ENCODE measurements at places on chromosomes 2 and 18.
A peak's percentile ranks its signal among the peaks of the same experiment; 100 is the strongest.

- peak; percentile 55 for DNase-seq
Measured at GRCh38 chr2:43605079-43605655, 9.3 kb upstream of the THADA start.

GRCh38 chr2:74843899-74844298 is 10.0 kb downstream of the HK2 start:
- no peak for DNase-seq

DNA sequence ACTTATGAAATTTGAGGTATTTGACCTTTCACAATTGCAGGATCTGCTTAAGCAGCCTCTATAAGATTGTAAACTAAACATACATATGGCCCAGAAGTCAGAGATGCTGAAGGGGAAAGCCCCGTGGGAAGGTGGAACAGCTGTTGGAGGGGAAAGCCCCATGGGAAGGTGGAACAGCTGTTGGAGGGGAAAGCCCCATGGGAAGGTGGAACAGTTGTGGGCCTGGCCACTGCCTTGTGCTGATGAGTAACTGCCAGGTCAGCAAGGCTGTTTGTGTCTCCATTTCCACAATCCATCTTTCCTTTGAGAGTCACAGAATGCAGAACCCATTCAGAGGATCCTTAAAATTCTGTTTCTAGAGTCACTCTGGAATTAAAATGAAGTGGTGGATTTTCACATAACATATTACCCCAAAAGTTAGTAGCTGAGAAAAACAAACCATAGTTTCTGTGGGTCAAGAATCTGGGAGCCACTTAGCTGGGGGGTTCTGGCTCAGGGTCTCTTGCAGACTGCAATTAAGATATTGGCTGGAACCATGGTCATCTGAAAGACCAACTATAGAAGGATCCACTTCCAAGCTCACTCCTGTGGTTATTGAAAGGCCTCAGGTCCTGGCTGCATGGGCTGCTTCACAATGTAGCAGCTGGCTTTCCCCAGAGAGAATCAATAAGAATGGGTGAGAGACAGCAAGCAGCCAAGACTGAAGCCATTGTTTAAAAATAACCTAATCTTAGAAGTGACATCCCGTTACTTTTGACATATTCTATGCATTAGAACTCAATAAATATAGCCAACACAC is 86.6 kb upstream of the CAVIN2 start:
- no peak for DNase-seq

DNA sequence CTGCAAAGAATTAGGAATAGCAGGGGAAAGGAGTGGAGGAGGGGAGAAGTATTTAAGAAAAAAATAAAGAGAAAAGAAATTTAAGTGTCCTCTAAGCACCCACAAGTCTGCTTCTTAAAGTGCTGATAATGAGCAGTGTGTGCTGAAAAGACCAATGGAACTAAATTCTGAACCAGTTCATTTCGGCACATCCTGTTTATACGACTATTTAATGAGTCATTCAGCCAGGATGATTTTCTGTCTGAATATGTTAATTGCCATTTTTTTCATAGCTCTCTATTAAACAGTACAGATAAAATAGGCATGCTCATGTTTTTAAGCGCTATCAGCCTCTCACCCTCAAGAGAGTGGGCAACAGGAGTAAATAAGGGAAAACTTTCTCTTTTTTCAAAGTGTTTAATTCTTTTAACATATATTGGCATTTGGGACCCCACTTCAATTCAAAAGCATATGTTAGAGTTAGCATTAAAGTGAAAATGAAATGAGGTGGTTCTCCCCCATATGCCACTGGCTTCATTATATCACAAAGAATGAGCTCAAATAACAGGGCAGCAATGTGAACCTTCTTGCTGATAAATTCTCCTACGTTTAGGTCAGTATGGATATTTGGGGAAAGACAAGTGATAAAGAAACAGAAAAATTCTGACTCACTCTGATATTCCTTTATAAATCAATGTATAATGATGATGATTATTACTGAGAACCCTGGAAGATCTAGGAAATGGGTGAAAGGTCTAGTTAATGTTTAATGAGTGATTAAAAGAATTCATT is 87.5 kb downstream of the TCF4 start:
- no peak for DNase-seq

DNA sequence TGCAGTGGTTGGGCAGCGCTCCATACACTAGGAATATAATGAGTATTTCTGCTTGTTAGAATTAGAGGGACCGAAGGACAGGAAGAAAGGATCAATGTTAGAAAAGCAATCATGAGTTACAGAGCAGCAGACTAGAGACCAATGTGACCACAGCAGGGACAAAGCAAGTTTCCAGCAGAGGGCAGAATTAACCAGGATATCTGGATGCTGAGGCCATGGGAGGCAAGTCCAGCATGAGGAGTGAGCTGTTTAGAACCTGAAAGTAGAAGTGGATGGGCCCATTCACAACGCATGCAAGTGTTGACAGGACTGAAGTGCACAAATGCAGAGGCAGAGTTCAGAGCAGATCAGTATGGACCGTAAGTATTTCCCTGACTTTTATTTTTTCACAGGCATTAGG is 910.4 kb upstream of the GYPC start:
- peak; percentile 72 for DNase-seq

- no peak for DNase-seq
Measured at GRCh38 chr18:7728297-7728696, 161.2 kb downstream of the PTPRM start.

DNA sequence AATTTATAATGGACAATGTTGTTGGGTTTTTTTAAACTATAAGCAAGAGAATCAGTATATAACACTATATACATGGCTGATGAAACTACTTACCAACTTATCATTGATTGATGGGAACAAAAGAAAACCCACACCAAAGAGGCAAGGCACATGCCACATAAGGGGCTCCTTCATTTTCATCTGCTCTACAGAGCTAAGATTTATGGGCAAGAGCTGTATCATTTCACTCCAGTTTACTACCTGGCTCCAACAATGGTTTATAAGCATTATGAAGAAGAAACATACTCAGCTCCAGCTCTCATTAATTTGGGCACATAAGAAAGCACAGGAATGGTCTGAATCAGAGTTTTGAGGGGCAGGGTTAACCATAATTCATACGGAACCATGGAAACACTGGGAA is 283.3 kb downstream of the AGPS start:
- no peak for DNase-seq

GRCh38 chr2:118254116-118254515 is 165.8 kb downstream of the INSIG2 start:
- no peak for DNase-seq
